SHP77 treated with DMSO at 0.1 percent for 48 hours (cell line): ENCODE measurements at places on chromosomes 6 and 20.

DNA sequence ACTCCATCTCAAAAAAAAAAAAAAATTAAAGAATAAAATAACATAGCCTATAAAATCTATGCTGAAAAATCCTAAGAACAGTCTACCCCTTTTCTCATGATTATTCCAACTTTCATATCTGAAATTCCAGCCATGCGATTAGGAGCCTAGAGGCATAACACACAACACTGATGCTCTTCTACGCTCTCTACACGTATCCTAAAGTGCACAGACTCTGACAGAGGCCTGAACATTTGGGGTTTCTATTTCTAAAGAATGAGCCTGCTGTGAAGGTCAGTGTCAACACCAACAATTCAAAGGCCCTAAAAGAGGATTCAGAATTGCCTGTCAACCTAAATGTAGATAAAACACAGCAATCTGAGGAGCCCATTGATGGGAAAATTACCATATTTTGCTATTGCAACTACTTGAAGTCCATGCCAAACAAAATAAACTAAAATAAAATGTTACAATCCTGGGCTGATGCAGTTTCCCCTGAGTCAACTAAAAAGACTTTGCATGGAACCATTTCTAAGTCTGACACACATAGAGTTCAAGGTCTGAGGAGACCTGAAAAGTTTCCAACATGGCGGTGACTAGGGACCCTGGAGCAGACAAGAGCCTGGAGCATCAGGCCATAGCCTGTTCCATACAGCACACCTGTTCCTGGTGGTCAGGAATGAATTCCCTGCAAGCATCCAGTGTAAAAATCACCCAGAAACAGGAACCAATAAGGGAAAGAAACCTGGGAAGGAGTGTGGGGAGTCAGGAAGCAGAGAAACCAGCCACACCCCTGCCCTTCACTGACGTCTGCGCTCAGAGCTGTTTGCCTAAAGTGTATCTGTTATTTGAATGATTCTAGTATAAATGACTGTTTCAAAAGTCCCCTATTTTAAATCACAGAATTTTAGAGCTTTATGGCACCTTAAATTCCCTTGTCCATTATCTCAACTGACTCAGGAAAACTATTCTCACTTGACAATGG, 11.8 kb downstream of the NINL start:
- DNase-seq, result no peak

DNA sequence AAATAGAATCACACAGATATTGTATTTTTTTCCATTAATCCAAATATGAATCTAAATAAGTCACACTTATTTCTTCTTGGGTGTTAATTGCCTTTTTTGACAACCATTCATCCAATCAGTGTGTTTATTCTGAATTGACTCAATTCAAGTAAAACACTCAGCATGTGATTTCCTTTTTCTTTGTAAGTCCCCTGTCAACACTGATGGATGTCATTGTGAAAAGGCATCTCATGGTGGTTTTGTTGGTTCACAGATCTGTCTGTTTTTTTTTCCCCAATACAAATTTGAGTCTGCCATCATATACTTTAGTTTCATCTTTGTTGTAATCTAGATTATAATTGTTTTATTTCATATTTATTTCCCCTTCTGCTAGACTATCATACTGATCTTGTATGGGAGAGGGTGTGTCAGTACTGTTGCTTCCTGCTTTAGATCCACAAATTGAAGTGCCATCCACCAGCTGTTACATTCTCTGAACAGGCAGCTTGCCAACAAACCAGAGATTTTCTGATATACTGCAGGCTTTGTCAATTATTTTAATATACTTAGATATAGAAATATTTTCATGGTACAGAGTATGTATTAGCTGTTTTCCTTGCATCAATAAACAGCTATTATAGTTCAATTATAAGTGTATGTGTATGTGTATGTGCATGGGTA, 64.2 kb upstream of the FLRT3 start:
- peak; percentile 71 for DNase-seq

- no peak for DNase-seq
These were observed 159.6 kb downstream of the MTHFD1L start for GRCh38 chr6:151025076-151025475.

- DNase-seq, result no peak
These were observed 54.2 kb downstream of the MRPL14 start for GRCh38 chr6:44072959-44073611.

GRCh38 chr20:63055575-63056235, 48.9 kb upstream of the BHLHE23 start:
- DNase-seq, result no peak

GRCh38 chr20:50427719-50428083, 82.5 kb upstream of the PTPN1 start:
- DNase-seq, result no peak

DNA sequence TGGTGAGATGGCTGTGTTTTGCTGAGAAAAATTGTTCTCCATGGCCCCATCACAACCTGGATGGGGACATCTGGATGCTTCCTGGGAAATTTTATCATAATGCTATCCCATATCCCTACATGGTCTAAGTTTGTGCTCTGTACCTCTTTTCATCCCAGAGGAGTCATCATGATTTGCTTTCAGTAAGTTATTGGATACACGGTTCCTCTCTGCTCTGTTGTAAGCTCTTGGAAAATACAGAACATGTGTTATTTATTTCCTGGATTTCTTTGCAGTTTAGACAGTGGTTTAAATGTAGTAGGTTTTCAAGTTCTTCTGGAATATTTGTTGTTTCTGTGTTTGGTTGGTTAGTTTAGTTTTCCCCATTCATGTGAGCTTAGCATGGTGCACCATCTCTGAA, 129.2 kb upstream of the ECI2 start:
- no peak for DNase-seq

GRCh38 chr6:102127253-102127652, 733.7 kb downstream of the GRIK2 start:
- no peak for DNase-seq

- no peak for DNase-seq
These were observed 8.2 kb downstream of the FAM135A start for GRCh38 chr6:70421509-70421908.

DNA sequence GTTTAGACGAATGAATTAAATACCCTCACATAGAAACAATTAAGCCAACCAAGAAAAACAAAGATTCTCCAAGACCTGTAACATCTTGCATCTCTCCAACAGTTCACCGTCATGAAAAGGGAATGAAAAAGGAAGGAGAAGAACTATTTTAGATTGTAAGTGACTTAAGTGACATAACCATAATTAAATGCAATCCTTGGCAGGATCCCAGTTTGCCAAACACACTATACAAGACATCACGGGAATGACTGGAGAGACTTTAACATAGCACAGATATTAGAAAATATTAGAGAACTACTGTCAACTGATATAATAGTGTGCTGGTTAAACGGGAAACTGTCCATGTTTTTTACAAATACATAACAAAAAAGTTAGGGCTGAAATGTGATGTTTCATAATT, 22.2 kb downstream of the EPB41L2 start:
- no peak for DNase-seq

DNA sequence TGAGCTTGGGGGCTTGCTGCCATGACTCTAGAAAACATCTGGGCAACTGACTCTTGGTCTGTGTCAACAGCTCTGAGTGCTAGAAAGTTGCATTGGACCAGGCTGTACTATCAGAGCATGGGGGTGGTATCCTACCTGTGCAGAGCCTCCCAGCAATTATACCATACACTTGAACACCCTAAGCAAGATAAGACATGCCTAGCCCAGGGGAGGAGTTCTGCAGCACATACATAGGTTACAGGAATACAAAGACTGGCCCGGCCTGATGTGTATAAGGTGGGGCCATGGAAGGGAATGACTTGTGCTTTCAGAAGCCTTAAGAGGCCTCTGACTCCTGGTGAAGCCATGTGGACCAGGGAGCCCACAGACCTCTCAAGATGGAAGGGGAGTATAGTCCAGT, 11.4 kb upstream of the MOCS1 start:
- DNase-seq, result no peak

GRCh38 chr6:135372758-135373157, 124.8 kb downstream of the AHI1 start:
- DNase-seq, result no peak

DNA sequence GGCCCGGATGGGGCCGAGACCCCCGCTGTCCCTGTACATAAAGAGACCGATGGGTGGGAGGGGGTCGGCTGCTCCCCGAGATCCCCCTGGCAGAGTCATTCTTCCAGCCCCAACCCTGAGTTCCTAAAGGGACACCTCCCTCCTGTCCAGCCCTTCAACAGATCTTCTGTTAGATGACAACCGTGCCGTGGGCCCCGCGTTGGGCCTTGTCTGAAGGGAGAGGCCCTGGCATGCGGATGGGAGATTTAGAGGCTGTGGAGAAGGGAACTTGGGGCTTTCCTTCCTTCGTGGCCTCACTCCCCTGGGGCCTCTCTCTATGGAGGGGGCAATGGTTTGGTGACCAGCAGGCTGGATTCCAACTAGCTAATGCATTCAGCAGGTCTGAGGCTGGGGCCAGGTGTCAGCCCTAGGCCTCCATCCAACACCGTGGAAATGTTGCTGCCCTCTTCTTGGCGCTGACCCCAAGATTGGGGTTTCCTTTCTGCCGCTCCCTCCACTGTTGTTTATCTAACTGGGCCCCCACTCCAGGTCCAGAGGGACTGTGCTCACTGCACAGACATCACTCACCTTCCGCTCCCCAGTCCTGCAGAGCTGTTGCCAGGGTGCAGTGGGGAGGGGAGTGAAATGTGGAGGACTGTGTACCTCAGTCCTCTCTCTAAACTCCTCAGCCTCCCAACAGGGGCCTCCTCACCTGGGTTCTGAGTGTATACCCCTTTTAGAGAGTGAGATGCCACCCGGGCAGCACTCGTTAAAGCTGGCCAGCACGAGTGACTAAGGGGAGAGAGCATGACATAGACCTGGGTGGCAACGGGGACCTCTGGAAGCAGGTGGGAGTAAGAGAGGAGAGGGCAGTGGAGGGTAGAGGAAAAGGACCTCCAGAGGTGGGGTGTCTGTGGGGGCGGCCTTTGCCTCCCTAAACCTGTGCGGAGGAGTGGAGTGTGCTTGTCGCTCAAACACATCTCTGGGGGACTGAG, 6.7 kb downstream of the TMEM151B start:
- no peak for DNase-seq

DNA sequence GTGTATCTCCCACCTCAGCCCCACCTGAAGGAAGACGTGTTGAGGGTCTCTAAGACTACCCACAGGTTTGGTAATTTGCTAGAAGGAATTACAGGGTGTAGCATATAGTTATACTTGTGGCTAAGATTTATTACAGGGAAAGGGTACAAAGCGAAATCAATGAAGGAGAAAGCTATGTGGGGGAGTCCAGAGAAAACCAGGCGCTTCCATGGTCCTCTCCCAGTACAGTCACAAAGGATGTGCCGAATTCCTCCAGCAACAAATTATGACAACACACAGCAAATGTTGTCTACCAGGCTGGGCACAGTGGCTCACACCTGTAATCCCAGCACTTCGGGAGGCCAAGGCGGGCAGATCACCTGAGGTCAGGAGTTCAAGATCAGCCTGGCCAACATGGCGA, 64.1 kb upstream of the TGM3 start:
- no peak for DNase-seq

DNA sequence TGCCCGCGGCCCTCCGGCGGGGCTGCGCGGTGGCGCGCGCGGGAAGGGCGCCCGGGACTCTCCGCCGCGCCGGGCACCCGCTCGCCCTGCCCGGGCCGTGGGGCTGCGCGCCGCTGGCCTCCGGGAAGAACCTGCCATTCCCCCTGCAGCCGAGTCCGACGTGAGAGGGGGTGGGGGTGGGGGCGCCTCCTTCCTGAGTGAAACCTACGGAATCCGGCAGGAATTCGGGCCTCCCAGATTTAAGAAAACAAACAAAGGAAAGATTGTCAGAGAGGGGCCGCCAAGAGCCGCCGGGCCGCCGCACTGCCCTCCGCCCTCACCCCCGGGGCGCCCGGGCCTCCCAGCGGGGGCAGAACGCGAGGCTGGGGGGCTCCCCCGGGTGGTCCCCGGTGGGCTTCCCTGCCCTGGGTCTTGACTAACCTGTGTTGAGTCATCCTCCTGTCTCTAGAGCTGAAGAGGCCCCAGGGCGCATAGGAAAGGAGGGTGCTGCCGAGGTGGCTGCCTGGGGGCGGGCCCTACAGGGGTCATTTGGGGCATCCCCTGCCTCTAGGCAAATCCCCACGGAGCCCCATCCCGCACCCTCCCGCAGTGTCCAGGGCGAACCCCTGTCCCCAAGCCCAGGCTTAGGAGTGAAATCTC, 42.2 kb upstream of the FOXP4 start:
- no peak for DNase-seq

DNA sequence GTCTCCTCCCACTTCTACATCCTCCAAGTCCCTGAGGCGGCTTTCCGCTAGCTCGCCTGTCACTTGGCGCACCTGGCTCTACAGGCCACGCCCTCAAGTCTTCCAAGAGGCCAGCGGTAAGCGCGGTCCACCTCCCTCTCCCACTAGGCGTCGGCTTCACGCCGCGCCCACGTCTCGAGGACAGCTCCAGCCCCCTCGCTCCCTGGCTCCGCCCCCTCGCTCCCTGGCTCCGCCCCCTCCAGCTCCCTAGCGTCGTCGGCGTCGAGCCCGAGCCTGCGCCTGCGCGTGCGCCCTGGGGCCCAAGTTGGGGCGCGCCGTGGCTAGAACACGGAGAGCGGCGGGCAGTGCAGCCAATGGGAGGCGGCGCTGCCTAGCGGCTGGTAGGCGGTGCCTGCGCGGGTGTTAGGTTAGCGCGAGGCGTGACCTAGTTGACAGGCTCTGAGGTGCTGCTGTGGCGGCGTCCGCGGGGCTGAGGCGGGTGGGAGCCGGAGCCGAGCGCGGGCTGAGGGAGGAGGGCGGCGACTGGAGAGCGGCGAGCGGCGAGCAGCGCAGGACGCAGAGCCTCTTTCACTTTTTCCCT, at the start of gene MACROD2:
TSS of gene MACROD2 (plus strand) at position 431 of the 580 bp plus-strand sequence.
- DNase-seq, result peak; percentile 95

DNA sequence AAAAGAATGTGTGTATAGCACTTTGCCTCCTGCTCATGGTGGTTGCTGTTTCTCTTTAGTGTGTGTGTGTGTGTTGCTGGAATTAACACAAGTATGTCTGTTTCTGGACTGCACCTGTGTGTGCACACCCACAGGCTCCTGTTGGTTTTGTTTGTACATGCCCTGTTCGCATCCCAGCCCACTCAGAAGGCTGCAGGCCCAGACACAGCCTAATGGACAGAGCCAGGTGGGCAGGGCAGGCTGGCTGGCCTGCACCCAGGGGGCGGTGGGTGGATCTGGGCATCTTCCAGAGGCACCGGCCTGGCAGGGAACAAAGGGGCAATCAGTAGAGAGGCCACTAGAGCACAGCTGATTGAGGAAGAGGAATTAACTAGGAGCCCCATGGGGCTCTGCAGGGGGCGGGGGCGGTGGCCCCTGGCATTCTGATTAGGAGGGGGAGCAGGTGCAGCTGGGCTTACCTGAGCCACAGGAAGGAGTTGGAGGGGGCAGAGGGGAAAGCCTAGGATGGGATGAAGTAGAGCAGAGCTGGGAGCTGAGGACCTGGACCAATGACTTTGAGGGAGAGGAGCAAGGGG, 21.9 kb downstream of the CD40 start:
- no peak for DNase-seq

DNA sequence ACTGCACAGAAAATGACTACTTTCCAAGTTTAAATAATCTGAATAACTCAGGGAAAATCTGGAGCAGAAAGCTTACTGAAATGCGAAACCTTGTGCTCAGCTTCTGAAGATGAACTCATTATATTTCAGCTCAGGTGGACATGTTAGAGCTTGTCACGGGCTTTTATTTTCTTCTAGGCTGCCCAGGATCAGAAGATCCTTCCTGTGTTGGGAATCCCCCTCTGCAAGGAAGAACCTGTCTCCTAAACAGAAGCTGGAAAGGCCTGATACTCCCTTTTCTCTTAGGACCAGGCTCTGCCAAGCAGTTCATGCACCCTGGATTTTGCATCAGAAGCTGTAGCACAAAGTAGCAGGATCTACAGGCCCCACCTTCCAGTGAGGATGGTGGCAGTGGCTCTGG, 5.1 kb upstream of the SLC2A12 start:
- DNase-seq, result no peak

- DNase-seq, result no peak
These were observed 37.9 kb downstream of the MAFB start for GRCh38 chr20:40651151-40651550.
